ENCODE measurements at places on chromosomes 3 and 15.
A peak's percentile ranks its signal among the peaks of the same experiment; 100 is the strongest.

- DNase-seq: no peak
Observed at GRCh38 chr15:66838671-66839239, 136.7 kb downstream of the SMAD6 start.

DNA sequence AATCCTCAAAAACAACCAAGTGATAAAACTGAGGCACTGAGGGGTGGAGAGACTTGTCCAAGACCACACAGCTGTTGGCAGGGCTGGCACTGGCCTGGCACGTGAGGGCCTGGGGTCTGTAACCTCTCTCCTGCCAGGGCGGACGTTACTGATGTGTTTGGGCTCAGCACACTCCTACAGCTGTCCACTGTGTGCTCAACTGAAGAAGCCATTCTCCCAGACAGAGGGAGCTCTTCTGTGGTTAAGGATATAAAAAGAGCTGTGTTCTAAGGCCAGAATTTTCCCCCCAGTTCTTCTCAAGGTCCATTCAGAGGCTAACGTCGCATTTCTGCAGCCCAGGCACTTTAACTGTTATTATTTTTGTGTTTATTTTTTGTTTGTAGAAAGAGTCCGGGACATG lies 429.0 kb upstream of the ATP11B start:
- no peak for DNase-seq

DNA sequence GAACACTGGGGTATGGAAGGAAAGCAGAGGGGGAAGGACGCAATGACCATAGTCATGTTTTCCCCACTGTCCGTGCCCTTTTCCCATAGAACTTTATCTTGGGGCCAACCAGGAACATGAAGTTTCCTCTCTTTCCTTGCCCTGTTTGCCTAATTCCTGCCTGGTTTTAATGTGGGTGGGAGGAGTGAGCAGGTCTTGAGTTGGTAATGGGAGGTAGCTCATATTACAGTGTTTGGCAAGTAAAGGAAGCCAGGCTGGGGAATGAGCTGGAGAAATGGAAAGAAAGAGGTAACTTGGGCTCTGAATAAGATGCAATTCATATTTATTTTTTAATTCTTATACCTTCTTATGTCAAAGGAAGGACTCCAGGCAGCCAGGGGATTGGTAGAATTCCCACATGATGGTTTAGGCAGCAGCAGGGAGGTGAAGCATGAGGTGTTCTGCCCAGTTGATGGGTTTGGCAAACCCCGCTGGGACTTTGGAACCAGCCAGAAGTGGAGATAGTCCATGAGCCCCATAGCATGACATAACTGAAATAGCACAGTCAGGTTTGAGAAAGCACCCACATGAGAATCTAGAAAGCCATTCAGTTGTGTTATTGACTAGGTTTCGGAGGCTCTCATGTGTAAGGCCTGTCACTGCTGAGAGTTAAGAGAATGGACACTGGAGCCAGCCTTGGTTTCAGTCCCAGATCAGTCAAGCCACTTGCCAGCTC lies 60.0 kb downstream of the CCK start:
- no peak for DNase-seq

GRCh38 chr3:23071758-23072157 lies 131.4 kb upstream of the UBE2E2 start:
- no peak for DNase-seq

DNA sequence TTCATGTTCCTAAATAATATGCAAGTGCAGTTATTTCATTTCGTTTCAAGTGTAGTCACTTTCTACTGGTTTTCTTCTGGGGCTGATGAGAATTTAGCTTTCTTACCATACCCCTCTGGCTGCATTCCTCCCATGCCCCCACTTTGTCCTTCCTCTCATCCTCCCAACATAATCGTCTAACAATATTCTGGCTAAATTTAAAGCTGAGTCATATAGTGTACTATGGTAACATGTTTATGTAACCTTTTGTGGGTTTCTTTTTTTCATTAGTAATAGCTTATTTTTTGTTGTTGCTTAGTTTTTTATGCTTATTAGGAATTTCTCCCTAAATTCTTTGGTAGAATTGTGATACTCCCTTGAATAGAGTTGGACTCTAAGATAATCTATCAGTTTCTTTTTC lies 30.5 kb downstream of the DUT start:
- no peak for DNase-seq

DNA sequence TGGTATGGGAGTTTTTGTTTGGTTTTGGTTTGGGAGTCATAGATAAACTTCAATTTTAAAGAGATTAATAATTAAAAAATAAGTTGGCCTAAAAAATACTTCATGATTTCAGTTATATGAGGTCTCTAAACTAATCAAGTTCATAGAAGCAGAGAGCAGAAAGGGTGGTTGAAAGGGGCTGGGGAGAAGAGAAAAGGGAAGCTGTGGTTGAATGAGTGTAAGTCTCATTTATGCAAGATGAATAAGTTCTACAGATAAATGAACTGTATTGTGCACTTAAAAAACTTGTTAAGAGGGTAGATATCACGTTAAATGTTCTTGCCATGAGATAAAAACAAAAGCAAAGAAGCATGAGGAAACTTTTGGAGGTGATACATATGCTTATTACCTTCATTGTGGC lies 188.7 kb downstream of the NSUN3 start:
- DNase-seq: no peak

DNA sequence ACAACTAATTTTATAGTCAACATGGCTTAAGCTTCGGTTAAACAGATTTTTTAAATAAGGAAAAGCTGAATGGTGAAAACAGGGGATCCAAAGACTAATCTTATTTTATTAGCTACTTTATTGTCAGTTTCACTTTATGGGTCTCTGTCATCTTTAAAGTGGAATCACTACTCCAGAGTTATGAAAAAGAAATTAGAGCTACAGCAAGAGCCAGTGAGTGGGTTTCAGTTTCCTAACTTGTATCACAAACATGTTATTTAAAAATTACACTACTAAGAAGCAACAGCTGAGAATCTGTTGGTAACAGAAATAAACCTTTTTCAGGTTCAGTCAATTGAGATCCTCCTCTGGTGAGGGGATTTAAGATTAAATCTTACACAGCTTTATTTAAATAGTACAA lies 10.0 kb downstream of the PHC3 start:
- no peak for DNase-seq

- DNase-seq: no peak
Observed at GRCh38 chr3:138093721-138094120, 21.7 kb downstream of the DZIP1L start.

GRCh38 chr3:129195731-129196256 lies 12.1 kb upstream of the CNBP start:
- no peak for DNase-seq

GRCh38 chr15:80780416-80781221 lies 1.4 kb downstream of the CEMIP start:
- no peak for DNase-seq

- no peak for DNase-seq
Observed at GRCh38 chr15:62439543-62440016, 274.5 kb upstream of the C2CD4B start.

DNA sequence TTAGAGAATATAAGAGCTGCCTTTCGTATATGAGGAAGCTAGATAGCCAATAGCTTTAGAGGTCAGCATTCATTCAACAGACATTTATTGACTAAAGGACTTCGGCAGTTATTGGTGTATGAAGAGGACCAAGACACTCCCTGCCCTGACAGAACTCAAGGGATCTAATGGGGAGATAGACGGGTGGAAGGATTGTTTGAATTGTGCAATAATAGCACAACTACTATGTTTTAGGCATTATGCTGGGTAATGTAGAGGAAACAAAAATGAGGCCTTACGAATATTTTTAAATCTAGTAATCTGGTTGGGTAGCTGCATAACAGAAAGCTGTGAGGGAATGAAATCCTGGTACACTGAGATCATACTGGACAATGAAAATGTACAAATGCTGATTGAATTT lies 5.0 kb downstream of the LRCH3 start:
- no peak for DNase-seq

DNA sequence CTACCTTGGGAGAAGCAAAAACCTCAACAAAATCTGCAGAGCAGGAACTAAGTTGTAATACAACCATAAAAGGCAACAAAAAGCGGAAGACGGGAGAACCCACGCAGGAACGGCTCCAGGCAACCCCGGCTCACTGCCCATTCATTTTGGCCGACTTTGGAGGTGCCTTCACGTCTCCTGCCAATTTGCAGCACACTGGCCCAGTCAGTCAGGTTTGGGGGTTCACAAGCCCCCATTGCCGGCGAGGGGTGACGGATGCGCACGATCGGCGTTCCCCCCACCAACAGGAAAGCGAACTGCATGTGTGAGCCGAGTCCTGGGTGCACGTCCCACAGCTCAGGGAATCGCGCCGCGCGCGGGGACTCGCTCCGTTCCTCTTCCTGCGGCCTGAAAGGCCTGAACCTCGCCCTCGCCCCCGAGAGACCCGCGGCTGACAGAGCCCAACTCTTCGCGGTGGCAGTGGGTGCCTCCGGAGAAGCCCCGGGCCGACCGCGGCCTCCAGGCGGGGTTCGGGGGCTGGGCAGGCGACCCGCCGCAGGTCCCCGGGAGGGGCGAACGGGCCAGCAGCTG lies 463 bp downstream of the TERC start:
- DNase-seq: peak; percentile 49

- DNase-seq: peak; percentile 66
Observed at GRCh38 chr3:14424711-14425580, 22.5 kb downstream of the SLC6A6 start.

GRCh38 chr3:158642474-158643210 lies 1.7 kb upstream of the GFM1 start:
- DNase-seq: no peak

GRCh38 chr3:167736264-167736787 lies 805 bp downstream of the SERPINI1 start:
- no peak for DNase-seq

- DNase-seq: no peak
Observed at GRCh38 chr3:171960159-171960558, 79.2 kb upstream of the FNDC3B start.

DNA sequence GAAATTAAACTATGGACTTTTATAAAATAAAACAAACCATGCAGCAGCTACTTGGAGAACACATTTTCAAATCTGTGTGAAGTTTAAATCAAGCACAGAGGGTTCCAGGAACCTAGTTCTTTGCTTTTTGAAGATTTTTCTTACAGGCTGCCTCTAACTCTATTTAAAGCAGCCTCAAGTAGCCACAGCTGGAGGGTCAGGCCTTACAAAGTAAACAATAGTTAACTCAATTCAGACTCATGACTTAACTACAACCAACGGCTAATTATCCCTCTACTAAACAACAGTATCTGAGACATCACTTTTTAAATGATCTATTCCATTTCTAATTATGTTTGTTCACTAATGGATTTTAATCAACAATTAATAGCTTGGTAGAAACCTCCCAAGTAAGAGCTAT lies 9.8 kb downstream of the LRIG1 start:
- no peak for DNase-seq

- no peak for DNase-seq
Observed at GRCh38 chr3:188421151-188421821, 267.3 kb downstream of the LPP start.

DNA sequence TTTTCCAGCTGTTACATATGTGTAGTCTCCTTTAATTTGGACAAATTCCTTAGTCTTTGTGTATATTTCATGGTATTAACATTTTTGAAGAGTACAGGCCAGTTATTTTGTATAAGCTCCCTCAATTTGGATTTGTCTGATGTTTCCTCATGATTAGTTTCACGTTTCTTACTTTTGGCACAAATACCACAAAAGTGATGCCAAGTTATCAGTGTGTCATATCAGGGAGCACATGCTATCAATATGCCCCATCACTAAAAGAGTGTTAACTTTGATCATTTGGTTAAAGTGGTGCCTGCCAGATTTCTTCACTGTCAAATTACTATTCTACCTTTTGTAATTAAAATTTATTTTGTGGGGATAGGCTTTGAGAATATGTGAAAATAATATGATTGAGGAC lies 14.6 kb downstream of the PCNP start:
- DNase-seq: no peak

DNA sequence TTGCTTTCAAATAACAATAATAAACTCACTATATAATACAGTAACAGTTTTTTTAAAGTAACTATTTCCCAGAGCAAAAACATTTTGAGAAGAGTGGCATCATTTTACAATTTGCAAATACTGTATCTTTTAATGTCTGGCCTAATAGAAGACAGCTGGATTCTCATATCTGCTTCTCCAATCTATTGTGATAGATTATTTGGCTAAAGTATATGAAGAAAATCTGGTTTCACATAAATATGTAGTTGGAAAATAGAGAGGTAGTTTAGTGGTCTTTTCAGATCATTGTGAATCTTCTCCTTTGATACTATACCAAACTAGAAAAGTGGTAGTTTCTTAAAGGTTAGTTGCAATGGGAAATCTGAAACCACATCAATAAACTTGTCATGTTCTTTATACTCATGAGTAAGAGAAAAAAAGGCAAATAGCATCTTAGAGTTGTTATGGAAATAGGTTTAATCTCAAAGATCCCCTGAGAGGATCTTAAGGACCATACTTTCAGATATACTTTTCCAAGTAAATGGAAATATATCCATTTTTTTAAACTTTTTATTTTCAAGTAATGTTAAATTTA lies 124.8 kb upstream of the NR2E3 start:
- no peak for DNase-seq

DNA sequence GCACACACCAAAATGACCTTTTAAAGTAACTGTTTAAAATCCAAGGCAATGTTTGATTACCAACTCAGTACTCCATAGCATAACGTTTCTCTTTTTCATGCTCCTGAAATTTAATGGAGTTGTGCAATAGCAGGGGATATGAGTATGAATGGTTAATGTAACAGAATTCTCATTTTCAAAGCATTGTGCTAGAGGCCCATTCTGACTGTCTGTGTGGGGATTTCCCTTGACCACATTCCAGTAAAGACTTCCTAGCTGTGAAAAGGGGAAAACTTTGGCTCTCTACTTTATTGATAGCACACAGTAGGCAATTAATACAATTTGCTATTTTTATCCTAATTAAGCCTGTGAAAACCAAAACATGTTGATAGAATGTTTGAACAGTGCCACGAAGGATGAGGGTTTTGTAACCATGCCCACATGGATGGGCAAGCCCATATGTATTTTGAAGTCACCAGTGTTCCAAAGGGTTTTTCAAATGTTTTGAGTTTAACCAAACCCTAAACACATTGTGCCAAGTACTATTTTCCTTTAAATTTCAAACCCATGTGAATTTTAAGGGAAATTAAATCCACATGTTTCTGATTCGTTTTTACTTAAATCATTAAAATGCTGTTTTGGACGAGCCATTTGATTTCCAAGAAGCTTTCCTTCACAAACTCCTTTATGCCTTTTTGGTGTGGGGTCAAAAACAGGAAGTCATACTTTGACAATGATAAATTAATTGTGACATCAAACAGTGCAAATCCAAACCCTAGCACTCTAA lies 261.2 kb downstream of the SHOX2 start:
- no peak for DNase-seq

GRCh38 chr3:107795514-107796094 lies 272.8 kb downstream of the BBX start:
- no peak for DNase-seq

Measured in activated gamma-delta T cell treated with Interleukin-2 at 50 U/mL for 16 hours (primary cell).